ENCODE measurements at places on chromosomes 1 and 21.

- no peak for DNase-seq
Measured at GRCh38 chr1:179810367-179810715, 67.2 kb downstream of the FAM163A start.

- no peak for DNase-seq
Measured at GRCh38 chr1:115238336-115239147, 99.5 kb downstream of the NGF start.

DNA sequence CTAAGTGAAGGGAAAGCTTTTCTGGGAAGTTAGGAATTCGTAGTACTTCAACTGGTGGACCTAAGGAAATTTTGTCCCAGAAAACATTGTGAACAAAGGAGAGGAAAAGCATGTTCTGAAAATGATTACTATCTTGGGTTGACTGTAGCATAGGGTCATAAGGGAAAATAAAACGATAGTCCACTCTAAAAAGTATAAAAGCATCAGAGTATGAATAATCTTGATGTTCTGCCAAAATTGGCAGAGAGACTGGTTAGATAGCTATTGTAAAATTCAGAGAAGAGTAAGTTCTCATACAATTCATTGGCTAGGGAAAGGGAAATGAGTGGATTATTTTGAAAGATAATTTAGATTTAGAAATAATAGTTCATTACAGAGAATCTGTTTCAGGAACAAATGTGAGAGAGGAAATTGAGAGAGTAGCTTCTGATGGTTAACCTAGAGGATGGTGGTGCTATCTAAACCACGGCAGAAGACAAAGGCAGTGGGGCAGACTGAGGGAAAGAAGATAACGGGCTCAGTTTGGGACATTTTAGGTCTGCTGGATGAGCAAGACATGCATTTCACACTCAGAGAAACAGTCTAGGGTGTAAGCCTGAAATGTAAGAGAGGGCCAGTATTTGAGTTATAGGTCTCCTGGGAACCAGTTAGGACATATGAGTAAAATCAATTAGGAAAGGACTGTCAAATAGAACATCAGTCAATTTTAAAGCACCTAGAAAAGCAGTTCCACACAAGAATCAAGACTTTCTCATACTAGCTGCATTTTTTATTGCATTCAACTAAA lies 799.3 kb upstream of the CXADR start:
- no peak for DNase-seq

DNA sequence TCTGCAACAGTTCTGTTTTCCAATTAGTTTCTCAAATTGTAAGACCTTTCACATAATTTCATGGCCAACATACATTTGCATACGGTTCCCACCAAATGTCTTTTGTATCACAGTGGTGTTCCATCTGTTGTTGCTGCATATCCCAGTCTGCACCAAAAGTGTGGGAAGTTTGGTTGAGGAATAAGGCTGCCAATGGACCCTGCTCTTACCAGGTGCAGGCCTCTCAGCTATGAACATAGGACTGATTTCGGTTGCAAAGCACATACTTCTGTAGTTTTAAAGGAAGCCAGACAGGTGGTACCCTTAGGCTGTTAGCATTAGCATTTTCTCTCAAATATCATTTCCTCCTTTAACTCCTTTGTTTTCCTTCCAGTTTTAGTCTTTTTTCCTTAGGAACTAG lies 33.8 kb downstream of the ADGRL4 start:
- DNase-seq, result no peak

- no peak for DNase-seq
Measured at GRCh38 chr1:161954466-161954865, 69.2 kb downstream of the OLFML2B start.

DNA sequence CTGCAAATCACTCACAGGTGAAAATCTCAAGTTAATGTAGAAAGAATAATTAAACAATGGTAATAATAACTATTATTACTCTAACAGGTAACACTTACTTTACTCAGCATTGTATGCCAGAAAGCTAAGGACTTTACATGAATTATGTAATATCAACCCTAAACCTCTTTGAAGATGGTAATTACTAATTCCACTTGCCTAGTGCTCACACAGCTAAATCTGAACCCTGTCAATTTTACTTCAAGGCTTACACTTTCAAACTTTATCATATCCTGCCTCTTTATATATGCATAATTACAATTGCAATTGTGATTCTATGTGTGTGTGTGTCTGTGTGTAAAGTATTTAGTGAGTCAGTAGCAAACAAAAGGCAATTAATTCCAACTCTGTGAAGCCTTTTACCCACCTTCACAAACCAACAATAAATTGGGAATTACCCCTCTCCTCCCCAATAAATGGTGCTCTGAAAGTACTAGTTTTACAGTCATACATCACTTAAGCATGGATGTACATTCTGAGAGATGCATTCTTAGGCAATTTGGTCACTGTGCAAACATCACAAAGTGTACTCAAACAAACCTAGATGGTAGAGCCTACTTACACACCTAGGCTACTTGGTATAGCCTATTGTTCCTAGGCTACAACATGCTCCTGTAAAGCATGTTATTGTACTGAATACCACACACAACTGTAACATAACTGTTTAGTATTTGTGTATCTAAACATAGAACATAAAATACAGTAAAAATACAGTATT lies 5.9 kb downstream of the ZNF644 start:
- DNase-seq, result no peak

DNA sequence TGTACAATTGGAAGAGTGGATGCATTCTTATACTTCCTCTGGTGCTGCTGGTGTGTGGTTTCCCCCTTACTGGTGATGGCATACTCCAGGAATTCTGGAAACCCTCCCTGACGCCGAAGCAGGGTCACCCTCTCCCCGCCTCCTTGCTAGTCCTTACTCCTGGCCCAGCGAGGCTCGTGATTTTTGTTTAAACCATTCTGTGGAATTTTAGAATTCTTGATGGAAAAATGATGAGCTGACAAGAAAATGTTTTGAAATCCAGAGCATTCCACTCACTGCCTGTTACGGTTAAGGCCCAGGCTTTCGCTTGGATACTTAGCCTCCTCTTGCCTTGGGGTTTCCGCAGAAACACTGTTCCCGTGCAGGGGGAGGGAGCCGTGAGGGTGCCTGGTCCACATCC lies 41.1 kb downstream of the IL6R start:
- DNase-seq, result no peak

GRCh38 chr1:11499601-11500331 lies 20.8 kb downstream of the DISP3 start:
- no peak for DNase-seq

- DNase-seq, result peak; percentile 57
Measured at GRCh38 chr1:154749078-154749760, 120.9 kb downstream of the KCNN3 start.

DNA sequence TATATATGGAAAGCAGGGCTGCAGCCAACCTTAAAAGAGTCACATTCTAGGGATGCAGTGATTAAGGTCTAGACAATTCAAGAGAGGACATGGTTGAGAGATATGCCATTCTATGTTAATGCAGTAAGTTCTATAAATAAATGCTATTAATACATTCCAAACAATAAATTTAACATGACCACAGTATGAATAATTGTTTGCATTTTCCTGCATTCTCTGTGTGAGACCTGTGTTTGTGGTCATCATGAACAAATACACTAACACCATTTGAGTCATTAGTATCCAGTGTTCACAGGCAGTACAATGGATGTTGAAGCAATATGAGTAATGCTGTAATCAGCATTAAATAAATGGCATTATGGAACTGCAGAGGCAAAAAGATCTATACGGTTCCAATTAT lies 5.5 kb upstream of the ZRANB2 start:
- DNase-seq, result no peak

- DNase-seq, result no peak
Measured at GRCh38 chr1:208300084-208300770, 56.0 kb upstream of the PLXNA2 start.
